Naive thymus-derived CD8-positive, alpha-beta T cell (primary cell): ENCODE measurements at places on chromosomes 6 and 20. TPM values are rescaled to one million over a fixed set of nuclear protein-coding genes. Genes with fewer than 3 reads are reported as not detected.

The TREM2 gene
- not detected for polyA plus RNA-seq

The HAO1 gene
- polyA plus RNA-seq, result not detected

The GHRH gene
- not detected for polyA plus RNA-seq

The KCNB1 gene
- polyA plus RNA-seq, result not detected

The ZSCAN31 gene
- polyA plus RNA-seq, result 0.98 TPM

The OR12D3 gene
- not detected for polyA plus RNA-seq

The GNAS-AS1 gene
- not detected for polyA plus RNA-seq

DNA sequence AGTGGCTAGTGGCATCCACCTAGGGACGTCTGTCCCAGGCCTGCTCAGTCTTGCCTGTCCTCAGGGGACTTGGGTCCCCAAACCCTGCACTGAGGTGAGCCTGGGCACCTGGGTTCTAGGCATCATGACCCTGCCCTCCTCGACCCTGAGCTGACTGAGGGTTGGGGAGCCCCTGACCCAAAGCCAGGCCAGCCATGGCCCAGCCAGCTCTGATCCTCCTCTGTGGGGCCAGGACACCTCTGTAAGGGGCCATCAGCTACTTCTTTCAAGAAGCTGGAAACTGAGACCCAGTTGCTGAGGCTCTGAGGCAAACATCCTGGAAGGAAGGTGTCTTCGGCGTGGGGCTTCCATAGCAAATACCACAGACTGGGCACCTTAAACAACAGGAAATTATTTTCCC, 329.3 kb downstream of the QKI start:
- no peak overlapping the region for H3K27ac ChIP-seq
- H3K4me1 ChIP-seq, result no peaks in the 10 kb centered on the region
- DNase-seq, result no peak
- no peaks in the 10 kb centered on the region for H3K36me3 ChIP-seq
- no peak overlapping the region for H3K4me3 ChIP-seq
- H3K27me3 ChIP-seq, result peaks cover 7% of the 10 kb centered on the region

DNA sequence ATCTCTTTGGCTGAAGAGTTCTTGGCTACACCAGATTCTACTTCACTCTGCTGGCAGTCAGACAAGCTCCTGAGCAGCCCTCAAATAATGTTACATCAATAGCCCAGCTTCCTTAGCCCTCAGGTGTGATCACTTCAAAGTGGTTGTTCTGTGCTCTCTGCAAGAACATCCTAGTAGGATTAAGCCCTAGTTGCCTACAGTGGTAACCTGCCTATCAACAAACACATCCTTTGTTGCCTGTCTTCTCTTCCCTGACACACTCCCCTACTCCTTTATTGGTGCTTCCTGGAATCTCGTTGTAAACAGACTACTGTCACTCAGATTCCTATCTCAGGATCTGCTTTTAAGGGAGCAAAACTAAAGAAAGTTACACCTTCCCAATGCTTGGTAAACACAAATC, 45.1 kb upstream of the TASP1 start:
- H3K27ac ChIP-seq, result no peak overlapping the region
- peaks cover 4% of the 10 kb centered on the region for H3K4me1 ChIP-seq
- no peaks in the 10 kb centered on the region for H3K36me3 ChIP-seq

GRCh38 chr20:10381477-10381876, 52.5 kb downstream of the MKKS start:
- H3K27me3 ChIP-seq, result peaks cover 12% of the 10 kb centered on the region
- H3K36me3 ChIP-seq, result no peaks in the 10 kb centered on the region
- H3K27ac ChIP-seq, result no peak overlapping the region
- DNase-seq, result no peak
- no peak overlapping the region for H3K4me3 ChIP-seq

DNA sequence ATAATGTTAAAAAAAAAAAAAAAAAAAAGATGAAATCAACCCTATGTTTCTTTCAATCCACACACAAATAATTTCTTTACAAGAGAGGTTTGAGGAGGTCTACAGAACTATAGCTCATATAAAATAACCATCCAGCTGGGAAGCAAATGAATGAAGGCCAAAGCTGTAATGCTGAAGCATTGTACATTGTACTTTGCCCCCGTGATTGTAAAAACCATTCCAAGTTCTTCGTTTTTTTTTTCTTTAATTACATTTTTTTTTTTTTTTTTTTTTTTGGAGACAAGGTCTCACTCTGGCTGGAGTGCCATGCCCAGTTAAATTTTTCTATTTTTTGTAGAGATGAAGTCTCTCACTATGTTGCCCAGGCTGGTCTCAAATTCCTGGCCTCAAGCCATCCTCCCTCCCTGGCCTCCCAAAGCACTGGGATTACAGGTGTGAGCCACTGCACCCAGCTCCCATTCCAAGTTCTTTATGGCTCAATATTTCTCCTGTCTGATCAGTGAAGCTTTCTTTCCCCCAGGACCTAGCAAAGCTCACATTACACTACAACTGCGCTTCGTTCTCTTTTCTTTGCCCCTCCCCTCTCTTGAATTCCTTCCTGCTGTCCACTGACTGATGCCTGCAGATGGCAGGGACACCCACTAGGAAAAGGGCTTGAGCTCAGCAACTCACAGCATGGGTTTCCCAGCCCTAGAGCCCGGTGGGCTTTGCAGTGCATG, 53.0 kb upstream of the NOP56 start:
- peaks cover 20% of the 10 kb centered on the region for H3K27me3 ChIP-seq
- H3K4me1 ChIP-seq, result no peaks in the 10 kb centered on the region
- H3K4me3 ChIP-seq, result no peak overlapping the region
- no peak for DNase-seq
- H3K36me3 ChIP-seq, result no peaks in the 10 kb centered on the region

GRCh38 chr20:41222703-41223102, 85.4 kb downstream of the PLCG1 start:
- H3K27ac ChIP-seq, result no peak overlapping the region
- H3K4me1 ChIP-seq, result peaks cover 7% of the 10 kb centered on the region
- H3K36me3 ChIP-seq, result no peaks in the 10 kb centered on the region
- no peak for DNase-seq

- peaks cover 71% of the 10 kb centered on the region for H3K27me3 ChIP-seq
- no peak overlapping the region for H3K27ac ChIP-seq
- H3K4me1 ChIP-seq, result peaks cover 6% of the 10 kb centered on the region
Measured at GRCh38 chr20:50450493-50450826, 59.7 kb upstream of the PTPN1 start.

DNA sequence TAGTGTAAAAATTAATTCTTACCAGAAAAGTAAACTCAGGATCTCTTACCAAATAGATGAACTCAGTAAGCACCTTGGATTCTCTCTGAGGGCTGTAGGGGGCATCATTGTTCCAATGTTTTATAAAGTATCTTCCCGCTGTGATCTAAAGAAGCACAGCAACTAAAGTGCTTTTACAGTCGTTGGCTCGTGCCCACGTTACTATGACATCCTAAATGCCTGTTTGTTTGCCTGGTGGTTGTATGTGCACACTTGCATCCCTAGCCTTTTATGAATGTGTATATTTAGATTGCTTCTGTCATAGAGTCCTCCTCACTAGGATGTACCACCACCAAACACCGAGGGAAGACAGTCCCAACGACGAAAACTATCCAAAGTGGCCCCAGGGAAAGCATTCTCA, 34.5 kb downstream of the SLX4IP start:
- peaks cover 19% of the 10 kb centered on the region for H3K36me3 ChIP-seq
- DNase-seq, result peak; percentile 5
- no peak overlapping the region for H3K4me3 ChIP-seq

DNA sequence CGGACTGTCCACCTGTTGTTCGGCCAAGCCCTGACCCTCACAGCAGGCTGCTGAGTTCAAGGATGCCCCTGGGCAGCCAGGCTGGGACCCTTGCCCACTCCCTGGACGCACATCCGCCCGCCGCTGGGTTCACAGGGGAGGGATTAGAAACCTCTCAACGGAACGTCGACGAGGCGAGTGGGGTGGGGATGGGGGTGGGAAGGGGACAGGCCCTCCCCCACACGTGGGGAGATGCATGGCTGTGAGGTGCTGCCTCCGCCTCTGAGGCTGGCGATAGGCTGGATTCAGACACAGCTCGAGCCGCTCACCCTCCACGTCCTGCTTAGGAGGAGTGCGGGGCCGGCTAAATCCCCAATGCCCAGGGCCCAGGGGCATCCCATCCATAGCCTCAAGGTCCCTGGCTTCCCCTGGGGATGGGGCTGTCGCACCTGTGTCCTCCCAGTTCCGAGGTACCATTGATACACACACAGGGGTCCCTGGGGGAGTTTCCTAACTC, 90.6 kb upstream of the BHLHE23 start:
- H3K4me1 ChIP-seq, result peaks cover 16% of the 10 kb centered on the region
- no peak overlapping the region for H3K27ac ChIP-seq
- no peaks in the 10 kb centered on the region for H3K27me3 ChIP-seq
- no peak for DNase-seq
- H3K4me3 ChIP-seq, result no peak overlapping the region

DNA sequence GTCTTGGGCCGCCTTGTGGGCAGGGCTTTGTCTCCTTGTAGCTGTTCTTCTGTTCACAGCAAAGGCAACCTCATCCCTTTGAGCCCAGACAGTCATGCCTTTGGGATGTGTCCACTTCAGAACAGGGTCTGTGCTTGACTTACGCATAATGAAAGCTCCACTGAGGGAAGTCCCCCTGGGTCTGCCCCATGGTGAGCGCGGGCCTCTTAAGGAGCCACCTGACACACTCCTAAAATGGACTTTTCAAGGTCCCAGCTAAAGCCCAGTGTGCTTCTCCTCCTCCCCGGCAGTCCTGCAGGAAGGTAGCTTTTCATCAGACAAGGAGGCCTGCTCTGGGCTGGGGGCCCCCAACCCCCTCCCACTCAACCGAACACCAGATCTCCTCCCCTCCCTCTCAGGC, 24.9 kb upstream of the PMEPA1 start:
- no peak overlapping the region for H3K27ac ChIP-seq
- H3K4me1 ChIP-seq, result no peaks in the 10 kb centered on the region
- peaks cover 12% of the 10 kb centered on the region for H3K27me3 ChIP-seq
- no peak overlapping the region for H3K4me3 ChIP-seq
- no peak for DNase-seq
- no peaks in the 10 kb centered on the region for H3K36me3 ChIP-seq

- no peaks in the 10 kb centered on the region for H3K27me3 ChIP-seq
- no peaks in the 10 kb centered on the region for H3K36me3 ChIP-seq
- H3K27ac ChIP-seq, result no peak overlapping the region
- no peak overlapping the region for H3K4me3 ChIP-seq
- no peak for DNase-seq
Measured at GRCh38 chr6:168045706-168046620, 33.0 kb downstream of the FRMD1 start.

DNA sequence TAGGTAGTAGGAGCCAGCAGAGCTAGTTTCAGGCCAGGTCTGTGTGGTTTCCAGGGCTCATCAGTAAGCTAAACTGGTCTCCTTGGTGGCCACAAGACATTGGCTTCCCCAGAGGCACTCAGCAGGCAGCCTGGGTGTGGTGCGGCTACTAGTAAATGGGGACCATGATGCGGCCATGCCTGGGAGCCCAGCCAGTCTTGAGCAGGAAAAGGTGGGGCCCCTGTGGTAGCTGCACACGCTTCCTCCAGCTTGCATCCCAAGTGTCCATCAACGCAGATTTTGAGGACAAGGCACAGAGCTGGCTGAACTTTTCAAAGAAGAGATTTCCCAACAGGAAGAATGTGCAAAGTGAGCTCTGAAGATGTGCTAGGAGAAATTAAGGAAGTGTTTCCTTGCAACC, 107.4 kb upstream of the NAA20 start:
- H3K4me3 ChIP-seq, result no peak overlapping the region
- H3K27me3 ChIP-seq, result peaks cover 6% of the 10 kb centered on the region
- no peak for DNase-seq

- no peaks in the 10 kb centered on the region for H3K36me3 ChIP-seq
- no peaks in the 10 kb centered on the region for H3K27me3 ChIP-seq
Measured at GRCh38 chr6:40414617-40415016, 172.5 kb downstream of the LRFN2 start.

DNA sequence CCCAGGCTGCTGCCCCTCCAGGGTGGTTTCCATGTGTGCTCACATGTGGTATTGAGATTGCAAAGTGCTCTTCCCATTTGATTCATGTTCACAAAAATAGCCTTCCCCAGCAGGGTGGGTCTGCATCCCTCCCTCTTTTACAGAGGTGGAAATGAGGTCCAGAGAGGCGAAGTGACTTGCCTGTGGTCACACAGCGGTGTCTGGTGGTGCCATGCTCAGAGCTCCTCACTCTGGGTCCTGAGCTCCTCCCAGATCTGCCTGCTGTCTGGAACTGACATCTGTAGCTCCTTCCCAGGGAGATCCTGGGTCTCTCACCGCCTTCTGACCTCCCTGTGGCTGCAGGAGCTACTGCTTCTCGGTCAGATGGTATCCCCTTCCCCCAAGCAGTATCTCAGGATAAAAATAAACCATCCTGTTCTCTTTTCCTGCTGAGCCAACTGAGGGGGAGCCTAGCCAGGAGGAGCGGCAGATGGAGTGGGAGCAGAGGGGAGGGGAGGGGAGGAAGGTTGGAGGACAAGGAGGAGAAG, 11.9 kb downstream of the CD40 start:
- H3K4me3 ChIP-seq, result no peak overlapping the region
- peaks cover 8% of the 10 kb centered on the region for H3K4me1 ChIP-seq
- peaks cover 10% of the 10 kb centered on the region for H3K27me3 ChIP-seq
- H3K27ac ChIP-seq, result no peak overlapping the region
- no peaks in the 10 kb centered on the region for H3K36me3 ChIP-seq
- no peak for DNase-seq

DNA sequence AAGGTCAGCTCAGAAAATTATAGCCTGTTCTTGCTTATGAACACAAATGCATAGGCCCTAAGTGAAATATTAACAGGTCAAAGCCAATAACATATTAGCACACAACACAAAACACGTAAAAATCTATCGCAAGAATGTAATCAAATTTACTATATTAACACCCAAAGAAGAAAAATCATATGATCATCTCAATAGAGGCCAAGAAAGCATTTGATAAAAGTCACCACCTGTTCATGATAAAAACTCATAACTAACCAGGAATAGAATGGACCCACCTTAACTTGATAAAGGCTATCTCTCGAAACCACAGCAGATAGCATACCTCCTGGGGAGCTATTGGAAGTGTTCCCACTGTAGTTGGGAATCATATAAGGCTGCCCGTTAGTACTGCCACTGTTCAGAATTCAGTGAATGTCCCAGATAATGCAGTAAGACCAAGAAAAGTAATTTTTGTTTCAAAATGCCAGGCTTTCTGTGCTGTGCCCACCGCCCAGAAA, 21.6 kb downstream of the POFUT1 start:
- no peaks in the 10 kb centered on the region for H3K27me3 ChIP-seq
- H3K4me3 ChIP-seq, result no peak overlapping the region
- H3K36me3 ChIP-seq, result peaks cover 10% of the 10 kb centered on the region
- H3K27ac ChIP-seq, result no peak overlapping the region
- no peak for DNase-seq
- peaks cover 17% of the 10 kb centered on the region for H3K4me1 ChIP-seq

DNA sequence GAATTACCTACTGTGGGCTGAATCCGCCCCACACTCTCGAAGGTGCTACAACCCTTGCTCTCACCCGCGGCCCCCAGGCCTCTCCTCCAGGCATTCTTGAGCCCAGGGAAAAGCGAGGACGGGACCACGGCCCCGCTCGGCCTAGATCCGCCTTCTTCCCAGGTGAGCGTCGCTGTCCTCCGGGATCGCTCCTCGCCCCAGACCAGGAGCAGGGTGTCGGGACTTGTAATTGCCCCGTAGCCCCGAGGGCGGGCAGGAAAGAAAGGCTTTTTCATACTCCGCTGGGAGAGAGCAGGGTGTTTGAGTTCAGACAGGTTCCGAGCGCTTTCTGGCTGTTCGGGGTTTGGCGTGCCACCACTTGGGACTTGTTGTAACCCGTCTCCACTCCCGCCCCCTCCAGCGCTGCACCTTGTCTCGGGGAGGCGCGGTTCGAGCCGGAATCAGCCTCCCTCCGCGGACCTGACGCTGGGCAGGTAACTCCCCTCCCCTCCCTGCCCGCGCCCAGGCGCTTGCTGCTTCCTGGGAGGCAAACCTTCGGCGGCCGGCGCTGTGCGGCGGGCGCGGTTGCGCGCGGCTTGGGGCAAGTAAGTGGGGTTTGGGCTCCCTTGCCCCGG, at the start of gene FAM83B:
TSS of gene FAM83B (plus strand) at position 529 of the 614 bp plus-strand sequence. CDS start 23,476 bp downstream, outside the sequence.
- no peak for DNase-seq
- H3K36me3 ChIP-seq, result peaks cover 9% of the 10 kb centered on the region
- no peak within 1 kb of the TSS for H3K27ac ChIP-seq
- H3K4me1 ChIP-seq, result peaks cover 2% of the 10 kb centered on the region
- peaks cover 26% of the 10 kb centered on the region for H3K27me3 ChIP-seq
